ENCODE measurements at places on chromosomes 1 and 21.

DNA sequence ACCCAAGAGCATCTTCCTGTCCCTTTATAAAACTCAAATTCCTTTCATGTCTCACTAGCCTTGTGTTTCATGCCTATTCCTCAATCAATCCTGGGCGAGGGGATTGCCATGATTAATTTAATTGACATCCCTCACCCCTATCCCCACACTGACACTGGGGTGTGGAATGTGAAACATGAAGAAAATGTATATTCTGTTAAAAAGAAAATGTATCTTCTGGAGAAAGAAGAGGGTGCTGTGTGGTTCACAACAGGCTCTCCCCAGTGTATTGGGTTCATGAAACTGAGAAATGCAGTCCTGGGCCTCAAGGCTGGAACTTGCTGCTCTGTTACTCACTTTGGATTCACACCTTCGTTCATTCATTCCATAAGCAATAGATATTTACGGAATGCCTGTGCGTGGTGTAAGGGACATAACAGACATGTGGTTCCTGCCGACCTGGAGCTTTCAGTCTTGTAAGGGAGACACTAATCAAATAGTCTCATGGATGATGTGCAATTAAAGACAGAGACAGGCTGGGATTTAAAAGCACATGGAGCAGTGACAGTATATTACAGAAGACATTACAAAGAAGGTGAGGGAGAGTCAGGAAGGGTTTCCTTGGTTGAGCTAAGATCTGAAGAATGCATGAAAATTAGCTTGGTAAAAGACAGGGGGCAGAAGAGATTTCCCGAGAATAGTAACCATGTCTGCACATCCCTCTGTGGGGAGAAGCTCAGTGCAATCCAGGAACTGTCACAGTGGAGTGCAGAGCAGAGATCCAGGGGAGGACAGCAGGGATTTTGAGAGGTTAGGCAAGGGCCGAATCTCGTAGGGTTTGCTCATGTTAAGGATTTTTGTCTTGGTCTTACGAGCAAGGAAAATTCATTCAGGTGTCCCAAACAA is 32.1 kb downstream of the SERTAD4 start:
- DNase-seq: no peak

- no peak for DNase-seq
Observed at GRCh38 chr1:25427696-25428095, 3.0 kb upstream of the MACO1 start.

GRCh38 chr1:85048296-85049064 is at the start of gene MCOLN3:
Gene MCOLN3 (minus strand): TSS chr1:85048500. CDS start chr1:85045360, 3,140 bp downstream.
- DNase-seq: peak; percentile 42

- no peak for DNase-seq
Observed at GRCh38 chr1:182278144-182279054, 113.2 kb downstream of the GLUL start.

DNA sequence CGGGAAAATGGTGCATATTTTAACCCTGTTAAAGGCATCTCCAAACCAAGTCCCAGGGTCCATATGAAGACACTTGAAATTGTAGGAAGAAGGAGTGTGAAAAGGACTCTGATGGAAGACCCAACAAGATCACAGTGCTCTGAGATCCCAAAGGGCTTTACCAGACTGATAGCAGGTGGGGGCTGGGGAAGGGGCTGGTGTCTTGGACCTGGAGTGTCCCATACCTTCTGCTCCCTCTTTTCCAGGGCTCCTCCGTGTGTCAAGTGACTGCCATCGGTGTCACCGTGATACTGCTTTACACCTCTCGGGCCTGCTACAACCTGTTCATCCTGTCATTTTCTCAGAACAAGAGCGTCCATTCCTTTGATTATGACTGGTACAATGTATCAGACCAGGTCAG is 37.3 kb downstream of the GPR137B start:
- no peak for DNase-seq

- no peak for DNase-seq
Observed at GRCh38 chr1:41213341-41213740, 28.8 kb downstream of the SCMH1 start.

- DNase-seq: no peak
Observed at GRCh38 chr1:31768939-31769704, 5.0 kb upstream of the ADGRB2 start.

DNA sequence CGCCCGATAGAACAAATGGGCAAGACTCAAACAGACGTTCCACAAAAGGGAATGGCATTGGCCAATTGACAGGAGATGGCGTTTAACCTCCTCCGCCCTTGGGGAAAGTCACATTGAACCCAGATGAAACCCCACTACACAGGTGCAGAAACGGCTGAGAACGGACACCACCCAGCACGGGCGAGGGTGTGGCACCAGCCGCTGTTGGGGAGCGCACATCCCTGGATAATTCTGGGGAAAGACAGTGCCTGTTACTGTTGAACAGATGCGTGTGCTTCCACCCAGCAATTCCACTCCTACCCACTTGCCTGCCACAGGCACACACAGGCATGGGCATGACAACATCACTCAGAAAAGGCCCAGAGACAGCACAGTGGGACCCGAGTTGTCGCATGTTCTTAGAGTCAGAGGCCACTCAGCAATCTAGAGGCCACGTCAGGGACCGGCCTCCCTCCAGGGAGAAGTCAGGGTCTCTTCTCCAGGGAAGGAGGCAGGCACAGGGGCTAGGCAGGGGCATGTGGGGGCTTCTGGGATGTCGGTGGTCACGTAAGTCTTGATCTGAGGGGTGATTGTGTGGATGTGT is 15.2 kb downstream of the PRXL2B start:
- DNase-seq: no peak
